ENCODE measurements at places on chromosomes 6 and 20.

DNA sequence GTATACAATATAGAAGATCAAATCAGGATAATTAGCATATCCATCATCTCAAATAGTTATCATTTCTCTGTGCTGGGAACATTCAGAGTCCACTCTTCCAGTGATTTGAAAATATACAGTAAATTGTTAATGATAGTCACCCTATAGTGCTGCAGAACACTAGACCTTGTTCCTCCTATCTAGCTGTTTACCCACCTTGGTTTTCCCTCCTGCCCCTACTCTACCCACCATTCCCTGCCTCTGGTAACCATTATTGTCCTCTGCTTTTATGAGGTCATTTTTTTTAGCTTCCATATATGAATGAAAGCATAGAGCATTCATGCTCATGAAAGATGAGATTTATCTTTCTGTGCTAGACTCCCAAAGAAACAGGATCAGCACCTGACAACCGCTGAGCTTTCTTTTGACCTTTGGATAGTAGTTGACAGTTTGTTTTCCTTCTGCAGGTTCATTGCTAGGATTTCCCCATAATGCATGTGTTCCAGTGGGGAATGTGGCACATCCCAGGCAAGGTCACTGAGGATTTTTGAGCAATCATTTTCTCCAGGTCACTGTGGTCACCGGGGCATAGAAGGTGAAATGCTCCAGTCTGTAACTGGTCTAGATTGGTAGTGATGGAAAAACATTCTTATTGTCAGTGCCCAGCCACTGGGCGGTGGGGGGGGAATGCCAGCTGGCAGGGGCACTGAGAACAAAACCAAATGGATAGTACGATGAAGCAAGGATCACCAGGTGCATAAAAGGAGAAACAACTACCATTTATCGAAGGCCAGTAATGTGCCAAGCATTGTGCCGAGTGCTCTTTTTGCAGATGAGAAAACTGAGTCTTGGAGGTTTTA is 33.6 kb upstream of the BCAS1 start:
- DNase-seq: no peak

- DNase-seq: no peak
Observed at GRCh38 chr6:106692819-106693208, 63.4 kb downstream of the QRSL1 start.

DNA sequence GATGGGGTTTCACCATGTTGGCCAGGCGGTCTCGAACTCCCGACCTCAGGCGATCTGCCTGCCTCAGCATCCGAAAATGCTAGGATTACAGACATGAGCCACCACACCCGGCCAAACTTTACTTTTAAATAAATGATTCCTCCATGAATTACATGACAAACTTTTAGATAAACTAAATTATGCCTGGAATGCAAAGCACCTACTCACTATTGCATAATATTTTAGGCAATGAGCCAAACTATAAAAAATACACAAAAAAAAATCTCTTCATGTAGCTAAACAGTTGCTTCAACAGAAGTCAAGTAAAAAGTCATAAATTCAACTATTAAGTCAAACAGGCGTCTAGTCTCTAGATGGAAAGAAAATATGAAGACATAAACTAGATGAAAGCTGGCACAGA is 56.5 kb downstream of the PTPRK start:
- no peak for DNase-seq

GRCh38 chr6:167292301-167293087 is 1.4 kb downstream of the UNC93A start:
- no peak for DNase-seq

DNA sequence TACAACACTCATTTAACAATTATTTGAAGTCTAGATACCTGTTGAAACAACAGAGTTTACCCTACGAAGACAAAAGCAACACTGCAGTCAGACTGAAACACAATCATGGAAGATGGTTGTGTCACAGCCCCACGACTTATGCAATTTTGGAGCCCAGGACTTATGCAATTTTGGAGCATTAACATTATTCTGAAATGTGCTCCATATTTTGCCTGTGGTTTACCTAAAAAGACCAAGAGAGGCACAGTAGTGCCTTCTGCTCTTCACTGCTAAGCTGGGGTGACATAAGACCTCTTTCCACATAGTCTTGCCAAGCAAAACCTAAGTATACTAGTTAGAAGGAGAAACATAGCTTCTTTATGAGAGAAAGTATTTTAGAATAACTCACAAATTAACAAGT is 216.5 kb downstream of the PTPRK start:
- no peak for DNase-seq

DNA sequence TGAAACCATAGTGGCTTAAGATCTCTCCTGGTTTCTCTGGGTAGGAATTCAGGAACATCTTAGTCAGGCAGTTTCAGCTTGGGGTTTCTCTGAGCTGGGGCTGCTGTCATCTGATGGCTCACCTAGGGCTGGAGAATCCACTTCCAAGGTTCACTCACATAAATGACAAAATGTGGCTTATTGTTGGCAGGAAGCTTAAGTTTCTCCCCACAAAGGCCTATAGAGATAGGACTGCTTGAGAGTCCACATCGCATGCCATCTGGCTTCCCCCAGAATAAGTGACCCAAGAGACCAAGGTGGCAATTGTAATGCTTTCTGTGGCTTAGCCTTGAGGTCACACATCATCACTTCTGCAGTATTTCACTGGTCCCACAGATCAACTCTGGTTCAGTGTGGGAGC is 131.4 kb downstream of the EDN1 start:
- DNase-seq: no peak

- peak; percentile 17 for DNase-seq
Observed at GRCh38 chr20:17634661-17635331, 47.2 kb downstream of the RRBP1 start.

DNA sequence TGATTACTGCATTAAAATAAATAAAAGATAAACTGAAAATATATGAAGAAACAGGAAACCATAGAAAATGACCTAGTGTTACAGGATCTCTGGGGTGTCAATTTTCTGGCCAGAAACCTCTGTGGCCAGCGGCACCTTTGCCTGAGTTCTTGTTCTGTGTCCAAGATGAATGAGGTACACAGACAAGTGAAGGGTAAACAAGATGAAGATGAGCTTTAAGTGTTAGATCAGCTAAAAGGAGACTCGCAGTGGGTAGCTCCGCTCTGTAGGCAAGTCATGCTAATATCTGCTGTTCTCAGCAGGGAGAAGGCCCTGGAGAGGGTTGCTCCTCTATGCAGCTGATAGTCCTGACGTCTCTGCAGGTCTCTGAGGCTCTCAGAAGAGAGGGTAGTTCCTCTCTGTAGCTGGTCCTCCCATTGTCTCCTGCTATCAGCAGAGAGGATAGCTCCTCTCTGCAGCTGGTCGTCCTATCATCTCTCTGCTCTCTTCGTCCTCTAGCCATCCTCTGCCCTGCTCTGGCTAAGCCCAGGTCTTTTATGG is 35.9 kb upstream of the TBC1D22B start:
- DNase-seq: no peak

DNA sequence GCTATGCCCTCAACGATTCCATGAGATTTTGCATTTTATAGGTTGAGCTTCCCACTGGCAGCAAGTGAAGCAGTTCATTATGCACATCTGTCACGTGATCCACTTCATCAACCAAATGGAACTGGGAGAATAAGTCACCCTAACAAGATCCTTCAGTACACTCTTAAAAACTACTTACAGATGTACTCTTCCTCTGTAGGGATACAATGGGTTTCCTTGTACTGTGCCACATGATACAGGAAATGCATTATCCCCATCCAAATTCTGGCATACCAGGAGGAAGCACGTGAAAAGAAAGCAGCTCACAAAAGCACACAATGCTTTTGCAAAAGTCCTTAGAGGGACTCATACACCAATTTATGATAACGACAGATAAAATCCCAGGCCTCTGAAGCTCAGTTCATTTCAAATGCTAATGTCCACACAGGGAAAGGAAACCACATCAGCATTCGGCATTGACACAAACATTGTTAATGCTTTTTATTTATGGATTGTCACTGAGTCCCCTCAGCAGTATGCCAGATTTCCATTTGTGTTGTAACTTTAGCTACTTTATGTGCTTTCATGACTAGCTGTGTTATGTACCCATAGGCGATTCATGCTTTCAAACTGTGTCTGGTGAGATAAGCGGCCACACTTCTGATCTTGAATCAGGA is 58.1 kb upstream of the REV3L start:
- DNase-seq: no peak

- no peak for DNase-seq
Observed at GRCh38 chr6:142291512-142291911, 10.3 kb upstream of the ADGRG6 start.

DNA sequence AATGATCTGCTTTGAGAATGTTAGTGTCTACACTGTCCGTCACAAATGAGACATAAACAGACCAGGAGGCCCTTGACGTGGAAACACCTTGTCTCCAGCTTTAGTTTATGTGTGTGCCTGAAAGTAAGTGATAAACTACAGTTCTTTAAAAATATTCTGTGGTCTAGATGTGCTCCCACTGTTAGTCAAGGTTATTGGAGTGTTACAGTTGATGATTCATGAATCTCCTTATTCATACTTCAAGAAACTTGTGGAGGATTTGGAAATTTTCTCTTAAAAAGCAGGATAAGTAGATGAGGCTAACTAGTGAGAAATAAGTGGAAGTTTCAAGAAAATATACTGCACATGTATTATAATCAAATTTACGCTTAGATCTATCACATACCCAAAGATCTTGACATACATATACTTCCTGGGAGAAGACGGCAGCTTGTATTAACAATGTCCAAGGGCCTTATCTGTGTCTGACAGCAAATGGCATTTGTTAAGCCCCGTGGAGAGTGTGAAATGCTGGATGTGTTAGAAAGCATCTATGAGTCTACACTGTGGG is 90.5 kb upstream of the MBOAT1 start:
- DNase-seq: no peak

DNA sequence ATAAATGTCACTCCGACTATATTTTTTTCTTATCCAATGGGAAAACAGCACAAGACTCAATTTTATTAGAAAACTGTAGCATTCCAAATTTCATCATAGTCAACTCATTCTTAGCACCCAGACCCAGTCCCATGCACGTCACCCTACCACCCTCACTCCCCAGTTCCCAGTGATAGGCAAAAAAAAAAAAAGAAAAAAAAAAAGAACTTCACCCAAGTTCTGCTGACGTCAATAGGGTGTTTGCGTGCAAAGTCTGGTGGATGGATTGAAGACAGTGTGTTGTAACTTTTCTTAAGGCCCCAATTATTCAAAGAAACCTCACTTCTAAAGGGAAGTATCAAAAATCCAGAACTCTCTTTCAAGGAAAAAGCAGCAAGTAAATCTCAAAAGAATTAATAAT is 213.9 kb upstream of the PRDM1 start:
- no peak for DNase-seq
